Activated CD4-positive, CD25-positive, alpha-beta regulatory T cell (primary cell): ENCODE measurements at places on chromosomes 16 and 17.

GRCh38 chr17:57302690-57303465 lies 46.6 kb downstream of the MSI2 start:
- DNase-seq: no peak

DNA sequence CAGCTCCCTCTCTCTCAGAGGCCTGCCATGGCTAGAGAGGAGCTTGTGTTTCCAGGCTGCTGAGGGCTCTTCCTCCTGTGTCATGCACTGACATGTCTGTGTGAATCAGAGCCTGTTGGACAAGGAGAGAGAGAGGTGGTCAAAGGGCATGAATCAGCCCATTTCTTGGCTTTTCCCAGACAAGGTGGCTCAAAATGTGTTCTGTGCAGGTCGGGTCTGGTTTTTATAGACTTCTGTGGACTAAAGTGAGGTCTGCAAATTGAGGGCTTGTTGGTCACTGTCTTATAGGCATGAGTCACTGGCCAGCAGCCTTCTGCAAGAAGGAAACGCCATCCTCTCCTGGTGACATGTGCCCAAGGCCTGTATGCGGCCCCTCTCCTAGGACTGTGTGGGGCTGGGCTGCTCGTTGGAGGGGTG lies 97.9 kb downstream of the FOXL1 start:
- no peak for DNase-seq

GRCh38 chr16:528111-529011 lies 849 bp downstream of the CAPN15 start:
- DNase-seq: no peak

DNA sequence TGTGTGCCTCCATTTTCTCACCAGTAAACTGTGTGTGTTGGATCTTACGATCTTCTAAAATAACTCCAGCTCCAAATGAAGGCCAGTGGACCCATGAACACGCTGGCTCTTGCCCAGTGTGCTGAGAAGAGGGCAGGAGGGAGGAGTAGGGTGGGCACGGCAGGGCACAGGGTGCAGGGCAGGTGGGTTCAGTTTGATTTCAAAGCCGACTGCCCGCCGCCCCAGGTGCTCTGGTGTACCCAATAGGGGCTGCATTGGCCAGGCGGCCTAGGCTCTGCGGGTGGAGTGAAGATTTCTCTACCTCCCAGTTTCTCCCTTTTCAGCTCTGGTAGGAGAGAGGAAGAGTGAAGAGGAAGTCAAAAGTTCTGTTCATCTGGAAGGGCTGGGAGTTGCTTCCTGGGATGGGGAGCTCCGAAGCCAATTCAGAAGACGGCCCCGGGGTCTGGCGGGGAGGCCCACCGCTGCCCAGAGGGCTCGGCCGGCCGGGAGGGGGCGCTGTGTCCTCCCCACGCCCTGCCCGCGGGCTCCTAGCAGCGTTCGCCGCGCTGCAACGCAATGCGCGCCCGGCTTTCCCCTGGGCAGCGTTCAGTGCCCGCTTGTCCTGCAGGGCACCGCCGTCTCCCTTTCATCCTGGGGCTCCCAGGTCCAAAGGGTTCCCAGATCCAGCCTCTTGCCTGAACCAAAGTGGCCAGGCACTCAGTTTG lies 1.1 kb upstream of the CRHR1 start:
- no peak for DNase-seq

DNA sequence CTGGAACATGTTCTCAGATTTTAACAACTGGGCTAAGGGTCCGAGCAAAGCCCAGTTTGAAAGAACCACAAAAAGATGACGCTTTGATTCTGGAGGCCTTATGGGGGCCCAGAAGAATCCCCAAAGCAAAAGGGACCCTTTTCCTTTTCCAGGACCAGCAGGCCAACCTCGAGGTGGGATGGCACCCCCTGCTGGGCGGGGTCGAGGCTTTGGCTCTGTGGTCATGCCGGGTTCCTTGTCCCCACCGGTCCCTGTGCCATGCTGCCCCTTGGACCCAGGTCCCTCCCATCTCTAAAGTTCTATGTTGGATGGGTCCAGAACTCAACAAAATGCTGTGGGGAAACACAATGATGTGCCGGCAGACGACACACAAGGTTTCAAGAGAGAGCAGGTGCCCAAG lies 30.9 kb downstream of the TMEM204 start:
- no peak for DNase-seq

- no peak for DNase-seq
Measured at GRCh38 chr17:16661217-16661616, 7.6 kb upstream of the ZNF624 start.

- no peak for DNase-seq
Measured at GRCh38 chr16:67915831-67916723, 15.6 kb downstream of the CTRL start.

DNA sequence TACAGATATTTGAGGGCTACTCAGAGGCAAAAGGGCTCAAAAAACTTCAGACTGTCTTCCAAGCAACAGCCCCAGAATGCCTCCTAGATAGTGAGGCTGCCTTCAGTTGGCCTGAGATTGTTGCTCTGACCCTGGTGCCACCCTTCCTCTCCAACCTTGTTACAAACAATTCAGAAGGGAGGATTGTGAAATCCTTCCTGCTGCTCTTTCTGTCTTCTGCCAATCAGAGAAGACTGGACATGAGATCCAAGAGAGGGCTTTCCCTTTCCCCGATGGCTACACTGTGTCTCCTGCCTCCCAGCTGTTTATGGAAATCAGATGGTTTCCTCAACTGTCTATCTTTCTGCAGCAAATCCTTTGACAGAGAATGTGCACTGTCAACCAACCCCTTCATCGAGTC lies 419.9 kb downstream of the CDH13 start:
- no peak for DNase-seq

GRCh38 chr17:82461827-82462524 lies 3.4 kb downstream of the NARF start:
- no peak for DNase-seq

GRCh38 chr16:54239456-54239855 lies 47.1 kb downstream of the IRX3 start:
- DNase-seq: no peak

DNA sequence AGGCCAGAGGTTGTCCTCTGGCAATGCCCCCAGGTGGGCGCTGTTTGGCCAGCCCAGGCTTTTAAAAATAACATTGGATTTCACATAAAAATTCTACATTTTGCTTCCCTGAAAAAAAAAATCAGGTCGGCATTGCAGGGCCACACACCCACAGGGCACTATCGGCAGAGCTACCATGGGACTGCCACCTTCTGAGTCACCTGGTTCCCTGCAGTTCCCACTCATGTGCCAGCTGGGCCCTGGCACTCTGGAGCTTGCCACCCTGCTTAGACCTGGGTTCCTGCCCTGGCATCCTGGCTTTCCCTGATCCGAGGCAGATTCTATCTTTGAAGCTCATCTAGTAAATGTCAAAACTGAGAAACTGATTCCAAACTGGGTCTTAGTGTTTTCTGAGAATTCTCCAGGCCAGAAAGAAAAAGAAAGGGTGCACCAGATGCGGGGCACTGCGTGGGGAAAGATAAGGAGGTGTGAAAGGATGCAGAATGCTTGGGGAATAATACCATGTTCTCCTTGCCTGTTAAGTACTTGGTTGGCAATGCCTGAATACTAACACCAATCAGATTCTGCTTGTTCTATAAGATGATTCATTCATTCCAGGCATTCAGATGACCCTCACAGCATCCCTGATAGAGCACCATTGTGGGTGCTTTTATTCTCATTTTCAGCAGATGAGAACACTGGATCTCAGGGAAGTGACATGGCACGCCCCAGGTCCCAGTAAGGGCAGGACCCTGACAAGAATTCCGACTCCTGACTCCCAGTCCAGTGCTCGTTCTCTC lies 51.8 kb downstream of the RAI1 start:
- no peak for DNase-seq

- peak; percentile 37 for DNase-seq
Measured at GRCh38 chr17:58084317-58084981, 1.2 kb downstream of the DYNLL2 start.

GRCh38 chr16:76441876-76442275 lies 164.7 kb downstream of the CNTNAP4 start:
- no peak for DNase-seq

- no peak for DNase-seq
Measured at GRCh38 chr16:78681743-78682142, 582.3 kb downstream of the WWOX start.

GRCh38 chr17:41347869-41348760 lies 2.5 kb downstream of the KRT33A start:
- no peak for DNase-seq

- no peak for DNase-seq
Measured at GRCh38 chr16:58510776-58511628, 4.3 kb upstream of the SETD6 start.

- DNase-seq: no peak
Measured at GRCh38 chr16:25894093-25894492, 202.3 kb downstream of the HS3ST4 start.

GRCh38 chr17:7744416-7744815 lies 26.9 kb downstream of the DNAH2 start:
- no peak for DNase-seq

DNA sequence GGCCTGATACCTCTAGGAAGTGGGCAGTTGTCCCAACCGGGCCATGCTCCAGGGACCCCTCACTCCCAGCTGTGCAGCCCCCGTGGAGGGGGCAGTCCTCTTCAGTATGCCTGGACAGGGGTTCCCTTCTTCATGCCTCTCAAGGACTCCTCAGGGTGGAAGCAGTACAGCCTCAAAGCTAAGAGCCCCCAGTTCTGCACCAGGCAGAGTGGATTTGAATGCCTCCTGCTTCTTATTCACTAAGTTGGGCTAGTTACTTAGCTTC lies 23.9 kb upstream of the ST6GALNAC1 start:
- DNase-seq: no peak

DNA sequence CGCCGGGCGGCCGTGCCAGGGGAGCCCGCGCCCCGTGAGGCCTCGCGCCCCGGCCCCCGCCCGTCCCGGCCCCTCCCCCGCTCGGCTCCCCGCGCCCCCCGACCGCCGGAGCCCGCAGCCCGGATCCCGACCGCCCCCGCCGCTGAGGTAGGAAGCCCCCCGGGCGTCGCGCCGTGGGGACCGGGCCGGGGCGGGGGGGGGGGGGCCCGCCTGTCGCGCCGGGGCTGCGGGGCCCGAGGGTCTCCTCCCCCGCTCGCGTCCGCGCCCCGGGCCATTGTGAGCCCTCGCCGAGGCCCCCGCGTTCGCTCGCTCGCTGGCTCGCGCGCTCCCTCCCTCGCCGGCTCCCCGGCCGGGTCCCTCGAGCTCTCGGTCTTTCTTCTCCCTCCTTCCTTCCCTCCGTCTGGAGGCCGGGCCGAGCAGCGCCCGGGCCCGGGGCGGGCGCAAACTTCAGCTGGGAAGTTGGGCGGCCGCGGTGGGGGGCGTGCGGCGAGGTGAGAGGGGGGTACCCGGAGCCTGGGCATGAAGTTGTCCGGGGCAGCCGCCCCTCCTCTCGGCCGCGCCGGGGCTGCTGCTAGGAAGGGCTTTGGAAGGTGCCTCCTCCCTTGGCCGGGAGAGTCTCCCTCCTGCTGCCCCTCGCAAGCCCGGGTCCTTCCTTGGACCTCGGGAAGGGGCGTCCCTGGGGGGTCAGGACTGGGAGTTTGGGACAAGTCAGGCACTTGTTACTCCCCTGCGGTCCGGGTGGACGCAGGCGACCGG lies 419 bp downstream of the GLIS2 start:
- no peak for DNase-seq

- DNase-seq: no peak
Measured at GRCh38 chr17:70074956-70075355, at the start of gene KCNJ16. Gene KCNJ16, plus strand, starts transcription at chr17:70075225. Its CDS starts 56,863 bp downstream, at chr17:70132088.

DNA sequence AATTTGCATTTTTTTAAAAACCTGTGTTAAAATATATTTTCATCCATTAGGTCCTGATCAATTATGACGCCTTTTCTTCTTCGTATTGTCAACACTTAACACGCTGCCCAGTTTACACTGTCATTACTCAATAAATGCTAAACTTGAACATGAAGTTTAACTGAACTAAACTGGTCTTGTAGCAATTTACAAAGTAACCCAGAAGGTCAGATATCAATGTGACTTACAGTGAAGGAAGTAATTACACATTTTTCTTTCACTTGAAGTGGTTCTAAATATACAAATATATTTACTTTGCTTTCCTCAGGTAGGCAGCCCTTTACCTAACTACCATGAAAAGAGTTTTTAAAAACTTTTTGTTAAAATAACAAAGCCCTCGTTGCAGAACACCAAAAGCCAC lies 256.5 kb upstream of the AXIN2 start:
- no peak for DNase-seq

GRCh38 chr16:56684256-56684925 lies 2.1 kb downstream of the MT1X start:
- DNase-seq: no peak

GRCh38 chr17:65259281-65259680 lies 122.1 kb downstream of the RGS9 start:
- no peak for DNase-seq

DNA sequence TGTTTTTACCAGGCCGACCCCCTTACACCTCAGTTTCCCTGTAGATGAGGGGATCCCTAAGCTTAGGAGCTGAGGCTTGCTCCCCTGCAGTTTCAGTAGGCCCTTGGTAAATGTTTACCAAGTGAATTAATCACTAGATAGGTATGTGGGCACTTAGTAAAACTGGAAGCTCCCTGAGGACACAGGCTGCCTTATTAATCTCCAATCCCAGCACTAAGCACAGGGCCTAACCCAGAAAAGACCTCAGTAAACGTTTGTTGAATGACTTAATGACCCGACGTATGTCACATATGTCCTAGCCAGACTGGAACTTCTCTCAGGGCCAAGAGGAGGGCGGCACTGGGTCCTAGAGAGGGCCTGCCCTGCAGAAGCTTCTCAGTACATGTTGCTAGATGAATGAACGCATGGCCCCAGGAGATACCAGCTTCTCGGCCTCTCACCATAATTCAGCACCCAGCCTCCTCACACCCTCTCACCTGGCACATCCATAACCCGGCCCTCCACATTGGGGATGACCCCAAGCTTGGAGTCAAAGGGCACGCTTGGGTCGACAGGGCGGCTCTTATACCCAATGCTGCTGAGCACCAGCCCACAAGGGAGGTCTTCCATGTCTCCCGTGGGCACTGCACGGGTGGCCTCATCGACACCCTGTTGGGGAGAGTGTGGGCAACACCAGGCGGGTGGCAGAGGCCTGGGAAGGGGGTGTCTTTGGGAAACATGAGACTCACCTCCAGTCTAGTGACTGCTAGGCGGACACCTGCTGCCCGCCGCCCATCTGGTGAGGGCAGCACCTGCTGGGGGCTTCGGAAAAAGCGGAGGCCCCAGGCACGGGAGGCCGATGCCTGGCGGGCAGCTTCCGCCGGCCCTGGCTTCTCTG lies 4.0 kb upstream of the GRIN2C start:
- DNase-seq: no peak

GRCh38 chr16:27199736-27200135 lies 3.6 kb upstream of the KDM8 start:
- no peak for DNase-seq

GRCh38 chr17:50640686-50641351 lies 6.1 kb downstream of the ABCC3 start:
- DNase-seq: no peak

DNA sequence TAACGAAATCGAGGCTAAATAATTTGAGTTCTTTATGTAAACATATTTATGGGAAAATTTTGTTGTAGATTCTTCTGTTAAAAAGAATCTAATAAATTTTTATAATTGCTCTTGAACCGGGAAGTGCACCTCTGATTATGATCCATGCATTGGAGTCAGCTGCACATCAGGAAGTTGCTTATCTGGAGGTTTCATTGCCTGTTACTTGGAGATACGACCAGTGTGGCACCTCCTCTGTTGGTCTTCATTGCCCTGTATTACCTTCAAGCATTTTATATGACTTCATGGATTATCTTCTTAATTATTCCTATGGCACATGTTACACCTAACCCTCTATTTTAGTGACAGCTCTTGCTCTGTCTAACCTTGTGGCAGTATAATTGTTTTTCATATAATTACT lies 312.6 kb upstream of the TBX2 start:
- no peak for DNase-seq

GRCh38 chr16:66120656-66121055 lies 245.8 kb upstream of the CDH5 start:
- DNase-seq: no peak

GRCh38 chr17:70476368-70476767 lies 307.0 kb downstream of the KCNJ2 start:
- DNase-seq: no peak
